ENCODE measurements at places on chromosomes 2 and 18. TPM values are rescaled to one million over a fixed set of nuclear protein-coding genes. Genes with fewer than 3 reads are reported as not detected.

RMND5A gene
- 61.5 TPM for polyA plus RNA-seq

DNA sequence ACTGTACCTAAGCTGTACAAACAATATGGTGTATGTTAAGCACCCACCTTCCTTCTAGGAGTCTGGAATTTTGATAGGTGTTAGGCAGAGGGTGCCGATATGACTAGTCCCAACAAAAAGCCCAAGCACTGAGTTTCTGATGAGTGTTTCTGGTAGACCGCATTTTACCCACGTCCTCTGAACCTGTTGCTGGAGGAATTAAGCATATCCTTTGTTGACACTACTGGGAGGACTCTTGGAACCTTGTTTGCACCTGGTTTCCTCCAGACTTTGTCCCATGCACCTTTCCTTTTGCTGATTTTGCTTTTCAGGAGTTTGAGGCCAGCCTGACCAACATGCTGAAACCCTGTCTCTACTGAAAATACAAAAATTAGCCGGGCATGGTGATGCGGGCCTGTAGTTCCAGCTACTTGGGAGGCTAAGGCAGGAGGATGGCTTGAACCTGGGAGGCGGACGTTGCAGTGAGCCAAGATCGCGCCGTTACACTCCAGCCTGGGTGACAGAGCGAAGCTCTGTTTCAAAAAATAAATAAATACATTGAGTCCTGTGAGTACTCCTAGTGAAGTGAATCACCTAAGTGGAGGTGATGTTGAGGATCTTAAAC lies 11.4 kb upstream of the SPAST start:
- no peak for DNase-seq

DNA sequence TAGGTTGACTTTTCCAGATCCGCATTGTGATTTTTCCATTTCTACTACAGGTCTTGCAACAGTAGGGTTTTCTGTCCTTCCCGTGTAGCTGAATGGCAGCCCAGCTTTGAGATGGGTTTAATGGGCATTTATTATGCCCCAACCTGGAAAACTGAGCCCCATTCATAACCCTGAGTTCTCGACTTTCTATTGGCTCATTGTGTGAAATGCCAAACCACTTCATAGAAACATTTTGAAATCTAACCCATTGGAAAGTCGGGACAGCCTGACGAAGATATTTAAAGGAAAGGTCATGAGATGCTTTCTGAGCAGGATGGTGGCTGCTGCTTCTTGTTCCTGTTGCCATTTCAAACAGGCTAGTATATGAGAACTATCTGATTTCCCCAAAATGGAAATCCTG lies 203.5 kb downstream of the ZFP36L2 start:
- DNase-seq: no peak

SEMA4F gene
- 6.5 TPM for polyA plus RNA-seq

DNA sequence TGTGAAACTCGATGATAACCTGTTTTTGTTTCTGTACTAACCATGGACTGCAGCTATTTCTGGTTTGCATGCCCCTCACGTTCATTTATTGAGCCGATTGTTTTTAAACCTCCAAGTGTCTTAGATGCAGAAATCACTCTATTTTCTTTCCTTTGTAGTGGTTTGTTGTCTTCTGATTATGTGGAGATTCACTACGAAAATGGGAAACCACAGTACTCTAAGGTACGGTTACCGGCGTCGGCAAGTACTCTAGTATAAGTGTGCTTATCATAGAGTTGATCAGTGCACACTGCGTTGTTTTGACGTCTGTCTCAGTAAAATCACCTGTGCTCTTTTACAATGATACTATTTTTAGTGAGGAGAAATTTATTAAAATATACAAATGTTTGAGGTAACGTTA lies 87.4 kb downstream of the ADAM23 start:
- DNase-seq: no peak

FAP gene
- 15.4 TPM for polyA plus RNA-seq

IL1R1 gene
- polyA plus RNA-seq: 31.2 TPM

- DNase-seq: no peak
These were observed 127.1 kb upstream of the TTC39C start for GRCh38 chr18:23887493-23887892.

GPR35 gene
- polyA plus RNA-seq: 1.3 TPM

GRCh38 chr2:234650911-234651310 lies 154.0 kb upstream of the ARL4C start:
- no peak for DNase-seq

- no peak for DNase-seq
These were observed 73.5 kb upstream of the C2orf15 start for GRCh38 chr2:99067871-99068625.

TANC1 gene
- 59.8 TPM for polyA plus RNA-seq

DNA sequence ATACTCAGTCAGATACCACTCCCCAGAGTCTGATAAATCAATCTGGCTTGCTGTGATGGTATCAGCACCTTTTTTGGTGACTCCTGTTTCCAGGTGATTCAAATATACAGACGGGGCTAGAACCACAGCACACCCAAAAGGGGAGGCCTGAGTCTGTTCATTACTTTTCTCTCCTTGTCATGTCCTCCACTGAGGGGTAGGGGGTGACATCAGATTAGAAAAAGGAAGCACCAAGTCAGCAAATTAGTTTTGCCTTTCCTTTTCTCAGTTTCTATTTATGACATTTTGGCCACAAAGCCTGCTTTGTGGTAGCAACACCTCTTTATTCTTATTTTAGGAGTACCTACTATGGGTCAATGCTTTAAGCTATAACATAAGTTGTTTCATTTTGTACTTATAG lies 127.4 kb downstream of the CCDC102B start:
- no peak for DNase-seq

HOXD8 gene
- polyA plus RNA-seq: 179 TPM

CHRNG gene
- polyA plus RNA-seq: 1.3 TPM

DNA sequence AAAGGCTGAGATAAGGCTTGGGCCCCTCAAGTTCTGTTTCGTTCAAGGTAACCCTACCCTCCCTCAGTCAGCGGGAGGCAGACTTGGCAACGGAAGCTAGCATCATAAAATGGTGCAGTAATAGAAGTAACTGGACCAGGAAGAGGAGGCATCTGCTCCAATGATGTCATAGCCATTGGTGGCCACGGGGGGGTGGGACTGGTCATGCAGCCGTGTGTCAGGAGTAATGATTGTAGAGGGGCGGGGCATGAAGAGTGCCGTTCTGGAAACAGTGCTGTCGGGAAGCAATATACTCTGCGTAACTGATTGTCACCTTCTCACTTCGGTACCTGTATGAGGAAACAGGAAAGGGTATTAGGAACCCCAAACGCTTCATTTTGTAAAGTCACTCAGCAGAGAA lies 6.9 kb upstream of the POLR2D start:
- DNase-seq: no peak

TUBB8B gene
- 0.14 TPM for polyA plus RNA-seq

UGT1A8 gene
- polyA plus RNA-seq: not detected

TOGARAM2 gene
- polyA plus RNA-seq: 0.82 TPM

GRCh38 chr2:104406261-104406726 lies 447.6 kb upstream of the POU3F3 start:
- no peak for DNase-seq

DNA sequence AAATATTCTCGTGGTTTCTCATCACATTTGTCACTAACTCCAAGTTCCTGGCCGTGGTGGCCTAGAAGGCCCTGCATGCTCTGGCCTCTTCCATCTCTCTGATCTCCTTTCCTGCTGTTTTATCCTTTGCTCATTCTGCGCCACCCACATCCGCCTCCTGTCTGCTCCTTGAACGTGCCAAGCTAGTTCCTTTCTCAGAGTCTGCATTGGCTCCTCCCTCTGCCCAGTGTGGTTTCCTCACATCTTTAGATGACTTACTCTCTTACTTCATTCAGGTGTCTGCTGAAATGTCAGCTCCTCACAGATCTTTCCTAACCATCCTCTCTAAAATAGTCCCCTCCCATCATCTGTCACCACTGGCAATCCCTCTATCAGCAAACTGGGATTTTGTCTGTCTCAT lies 158.6 kb upstream of the RBMS1 start:
- no peak for DNase-seq

DNA sequence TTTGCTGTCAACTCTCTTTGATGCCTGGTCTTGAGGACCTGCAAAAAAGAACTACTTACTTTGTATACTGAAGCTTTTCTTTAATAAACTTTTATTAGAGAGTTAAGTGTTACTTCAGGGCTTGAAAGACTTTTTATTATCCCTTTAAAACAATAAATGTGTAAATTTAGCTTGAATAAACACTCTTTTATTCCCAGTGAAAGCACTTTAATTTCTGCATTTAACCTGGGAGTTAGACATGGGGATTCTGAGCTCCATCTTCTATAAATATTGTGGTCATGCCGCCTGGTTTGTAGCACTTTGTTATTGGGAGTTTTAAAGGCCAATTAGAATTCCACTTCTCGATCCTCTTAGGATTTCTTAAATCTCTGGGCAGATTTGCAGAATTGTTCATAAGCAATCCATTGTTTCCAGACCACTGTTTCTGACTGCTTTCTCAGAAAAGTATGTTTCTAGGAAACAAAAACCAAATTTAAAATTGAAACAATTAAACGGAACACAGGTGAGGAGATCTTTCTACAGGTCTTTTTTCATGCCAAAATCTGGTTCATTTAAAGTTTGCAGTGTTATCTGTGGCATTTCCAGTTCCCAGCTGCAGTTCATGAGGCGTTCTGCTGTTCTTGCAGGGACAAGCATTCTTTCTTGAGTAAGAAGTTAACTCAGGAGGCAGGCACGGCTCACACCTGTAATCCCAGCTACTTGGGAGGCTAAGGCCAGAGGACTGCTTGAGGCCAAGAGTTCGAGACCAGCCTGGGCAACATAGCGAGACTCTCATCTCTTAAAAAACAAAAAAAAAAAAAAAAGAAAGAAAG lies 18.1 kb upstream of the E2F6 start:
- DNase-seq: no peak

GRCh38 chr2:10160203-10160955 lies 37.8 kb downstream of the RRM2 start:
- DNase-seq: no peak

RSAD2 gene
- polyA plus RNA-seq: 2.8 TPM

- DNase-seq: no peak
These were observed 726.0 kb downstream of the ERBB4 start for GRCh38 chr2:211812587-211812986.

CPLX4 gene
- 0.08 TPM for polyA plus RNA-seq

- DNase-seq: no peak
These were observed 325.3 kb upstream of the TFPI start for GRCh38 chr2:187879491-187879890.

- DNase-seq: no peak
These were observed 169.1 kb downstream of the CDH2 start for GRCh38 chr18:28007841-28008240.

- DNase-seq: peak; percentile 15
These were observed 437.7 kb downstream of the SATB2 start for GRCh38 chr2:199019898-199020507.

- DNase-seq: no peak
These were observed 19.8 kb downstream of the TSHZ1 start for GRCh38 chr18:75230163-75231052.

GRCh38 chr18:44231936-44232335 lies 448.8 kb upstream of the SETBP1 start:
- no peak for DNase-seq

GRCh38 chr2:218694405-218695145 lies 16.1 kb upstream of the TTLL4 start:
- DNase-seq: no peak

DNA sequence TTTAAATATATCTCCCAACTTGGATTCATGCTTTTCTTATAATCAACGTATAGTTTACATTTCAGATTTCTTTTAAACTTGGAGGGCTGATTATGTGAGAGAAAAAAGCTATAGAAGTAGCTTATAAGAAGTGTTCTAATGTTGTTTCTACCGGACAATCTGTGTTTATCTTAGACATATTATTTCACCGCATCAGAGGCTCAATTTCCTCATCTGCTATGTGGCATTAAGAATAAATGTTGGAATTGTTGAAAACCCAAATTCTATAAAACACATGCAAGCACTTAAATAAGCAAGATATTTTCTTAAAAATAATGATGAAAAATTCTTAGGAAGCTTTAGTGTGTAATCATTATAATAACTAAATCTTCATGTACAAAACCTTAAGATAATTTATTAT lies 407.9 kb downstream of the HRH4 start:
- DNase-seq: no peak

STPG4 gene
- 0.11 TPM for polyA plus RNA-seq
